Ovary (tissue), 10 donors: ENCODE measurements at places on chromosomes 7 and 10. TPM values are rescaled to one million over a fixed set of nuclear protein-coding genes. Genes with fewer than 3 reads are reported as not detected.
A peak's percentile ranks its signal among the peaks of the same experiment; 100 is the strongest.

SHLD2 gene
- total RNA-seq, result 26.8 TPM

KEL gene
- 2.5 TPM for total RNA-seq

COMTD1 gene
- total RNA-seq, result 18.0 TPM

NODAL gene
- total RNA-seq, result not detected

DNA sequence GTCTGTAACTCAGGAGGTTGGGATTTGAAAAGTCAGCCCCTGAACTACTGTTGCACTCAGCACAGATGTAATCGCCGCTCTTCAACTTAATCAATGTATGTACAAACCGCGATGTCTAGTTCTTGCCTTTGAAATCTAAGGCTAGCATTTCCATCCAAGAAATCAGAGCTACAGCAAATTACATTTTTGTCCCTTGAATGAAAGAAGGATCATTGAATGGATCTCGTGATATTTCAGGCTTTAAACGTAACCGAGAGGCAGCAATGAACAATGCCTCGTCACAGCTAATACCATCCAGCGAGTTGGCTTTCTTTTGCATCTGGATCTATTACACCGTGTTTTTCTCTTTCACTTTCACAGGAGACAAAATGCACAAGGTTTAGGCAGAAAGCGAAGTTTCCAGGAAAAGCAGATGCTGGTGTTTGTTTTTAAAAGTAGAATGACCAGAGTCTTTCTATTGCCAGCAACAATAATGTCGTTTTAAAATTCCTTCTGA is 5.5 kb downstream of the SKIDA1 start:
- H3K27me3 ChIP-seq, result no peaks in the 10 kb centered on the region
- peak overlapping the region; percentile 90 for H3K27ac ChIP-seq
- no peak for DNase-seq
- H3K4me1 ChIP-seq, result peaks cover 7% of the 10 kb centered on the region
- H3K36me3 ChIP-seq, result no peaks in the 10 kb centered on the region

GRCh38 chr7:78852951-78853350 is 600.5 kb downstream of the MAGI2 start:
- peaks cover 2% of the 10 kb centered on the region for H3K4me1 ChIP-seq
- no peaks in the 10 kb centered on the region for H3K27me3 ChIP-seq
- H3K36me3 ChIP-seq, result no peaks in the 10 kb centered on the region
- H3K27ac ChIP-seq, result no peak overlapping the region
- no peak for DNase-seq
- H3K4me3 ChIP-seq, result no peak overlapping the region

- H3K27ac ChIP-seq, result no peak overlapping the region
- H3K27me3 ChIP-seq, result no peaks in the 10 kb centered on the region
- H3K36me3 ChIP-seq, result no peaks in the 10 kb centered on the region
- no peaks in the 10 kb centered on the region for H3K4me1 ChIP-seq
- no peak for DNase-seq
These were observed 187.4 kb downstream of the CYP26A1 start for GRCh38 chr10:93261089-93261488.

- DNase-seq, result no peak
- H3K36me3 ChIP-seq, result no peaks in the 10 kb centered on the region
- H3K4me1 ChIP-seq, result no peaks in the 10 kb centered on the region
- no peak overlapping the region for H3K27ac ChIP-seq
- no peak overlapping the region for H3K4me3 ChIP-seq
- H3K27me3 ChIP-seq, result no peaks in the 10 kb centered on the region
These were observed 19.0 kb upstream of the CPN1 start for GRCh38 chr10:100100651-100101184.

DNA sequence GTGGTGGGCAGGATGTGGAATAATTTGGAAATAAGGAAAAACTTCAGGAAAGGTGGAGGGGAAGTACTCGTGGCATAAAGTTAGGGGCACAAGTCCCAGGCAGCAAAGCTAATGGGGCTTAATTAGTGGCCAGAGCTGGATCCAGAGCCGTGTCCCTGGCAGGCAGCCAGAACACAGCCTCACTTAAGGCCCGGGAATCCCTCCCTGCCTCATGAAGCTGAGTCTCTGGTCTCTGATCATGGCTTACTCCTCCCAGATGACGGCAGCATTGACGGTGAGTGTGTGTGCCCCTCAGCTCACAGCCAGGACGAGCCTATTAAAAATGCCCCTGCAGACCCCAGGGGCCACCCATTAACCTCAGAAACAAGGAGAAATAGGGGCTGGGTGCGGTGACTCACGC is 48.2 kb upstream of the NPTX2 start:
- no peaks in the 10 kb centered on the region for H3K36me3 ChIP-seq
- DNase-seq, result no peak
- H3K27me3 ChIP-seq, result no peaks in the 10 kb centered on the region
- no peak overlapping the region for H3K4me3 ChIP-seq

GRCh38 chr7:70554646-70555045 is 577.3 kb upstream of the GALNT17 start:
- no peaks in the 10 kb centered on the region for H3K27me3 ChIP-seq
- no peak overlapping the region for H3K27ac ChIP-seq
- no peaks in the 10 kb centered on the region for H3K36me3 ChIP-seq
- H3K4me1 ChIP-seq, result no peaks in the 10 kb centered on the region

- H3K27ac ChIP-seq, result peak overlapping the region; percentile 34
- H3K27me3 ChIP-seq, result no peaks in the 10 kb centered on the region
- H3K4me1 ChIP-seq, result peaks cover 8% of the 10 kb centered on the region
- H3K4me3 ChIP-seq, result no peak overlapping the region
- DNase-seq, result peak; percentile 64
These were observed 11.5 kb upstream of the GPER1 start for GRCh38 chr7:1076184-1077072.

DNA sequence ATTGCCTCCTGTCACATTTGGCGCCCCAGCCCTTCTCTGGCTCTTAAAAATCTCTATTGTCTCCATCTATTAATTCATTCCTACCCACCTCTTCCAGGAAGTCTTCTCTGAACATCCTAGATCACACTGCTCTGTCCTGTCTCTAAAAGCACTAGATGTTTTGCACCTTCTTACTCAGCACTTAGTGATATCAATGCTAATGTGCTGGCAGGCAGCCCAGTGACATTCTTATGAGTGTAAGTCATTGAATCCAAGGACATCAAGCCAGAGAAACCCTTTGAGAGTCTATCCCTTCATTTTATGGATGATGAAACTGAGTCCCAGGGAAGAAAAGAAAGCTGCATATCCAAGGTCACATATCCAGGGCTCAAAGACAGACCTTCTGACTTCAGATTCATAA is 48.3 kb upstream of the PAX2 start:
- no peak overlapping the region for H3K4me3 ChIP-seq
- H3K4me1 ChIP-seq, result no peaks in the 10 kb centered on the region
- no peak overlapping the region for H3K27ac ChIP-seq
- H3K27me3 ChIP-seq, result no peaks in the 10 kb centered on the region

GRCh38 chr7:277228-277627 is 12.7 kb upstream of the FOXL3 start:
- H3K36me3 ChIP-seq, result no peaks in the 10 kb centered on the region
- H3K4me3 ChIP-seq, result no peak overlapping the region
- H3K4me1 ChIP-seq, result no peaks in the 10 kb centered on the region
- no peak for DNase-seq

GRCh38 chr7:44735403-44736165 is 13.1 kb upstream of the ZMIZ2 start:
- no peak for DNase-seq
- no peak overlapping the region for H3K4me3 ChIP-seq
- no peaks in the 10 kb centered on the region for H3K4me1 ChIP-seq
- H3K36me3 ChIP-seq, result no peaks in the 10 kb centered on the region
- H3K27me3 ChIP-seq, result no peaks in the 10 kb centered on the region

DNA sequence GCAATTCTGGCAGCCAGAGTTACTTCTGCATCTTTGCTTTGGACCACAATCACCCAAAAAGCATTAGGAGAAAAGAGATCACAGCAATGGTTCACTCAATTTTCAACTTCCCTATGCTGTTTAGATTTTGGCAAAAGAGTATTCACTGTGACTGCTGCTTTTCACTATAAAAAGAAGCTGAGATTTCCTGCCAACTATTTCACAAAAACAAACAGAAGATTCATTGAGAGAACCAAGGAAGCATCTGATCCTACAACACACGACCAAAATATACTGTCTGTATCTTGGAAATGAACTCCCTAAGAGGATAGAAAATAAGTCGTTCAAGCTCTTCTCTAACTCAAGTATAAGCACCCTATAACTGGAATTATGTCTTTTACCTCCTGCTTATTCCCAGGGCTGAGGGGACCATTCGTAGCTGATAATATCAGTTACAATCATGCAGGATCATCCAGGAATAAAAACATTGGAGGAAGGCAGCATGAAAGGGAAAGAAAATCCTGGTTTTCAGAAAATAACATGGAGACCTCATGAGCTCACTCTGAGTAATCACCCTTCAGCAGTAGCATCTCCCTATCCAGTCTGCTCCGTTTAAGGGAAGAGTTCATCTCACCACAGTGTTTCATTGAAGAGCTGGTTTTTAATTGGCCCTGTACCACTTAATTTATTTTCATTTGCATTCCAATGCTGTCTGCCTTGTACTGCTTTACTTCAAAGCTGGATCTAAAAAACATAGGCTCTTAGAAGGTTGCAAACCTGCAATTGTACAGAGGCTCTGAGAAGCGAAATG is 256.2 kb downstream of the PAXIP1 start:
- H3K4me3 ChIP-seq, result no peak overlapping the region
- no peaks in the 10 kb centered on the region for H3K4me1 ChIP-seq
- no peak overlapping the region for H3K27ac ChIP-seq
- DNase-seq, result no peak
- H3K36me3 ChIP-seq, result no peaks in the 10 kb centered on the region

GRCh38 chr10:13707156-13707881 is 120.6 kb downstream of the PRPF18 start:
- H3K4me1 ChIP-seq, result peaks cover 8% of the 10 kb centered on the region
- peak overlapping the region; percentile 54 for H3K4me3 ChIP-seq
- no peaks in the 10 kb centered on the region for H3K36me3 ChIP-seq
- peak; percentile 79 for DNase-seq

DNA sequence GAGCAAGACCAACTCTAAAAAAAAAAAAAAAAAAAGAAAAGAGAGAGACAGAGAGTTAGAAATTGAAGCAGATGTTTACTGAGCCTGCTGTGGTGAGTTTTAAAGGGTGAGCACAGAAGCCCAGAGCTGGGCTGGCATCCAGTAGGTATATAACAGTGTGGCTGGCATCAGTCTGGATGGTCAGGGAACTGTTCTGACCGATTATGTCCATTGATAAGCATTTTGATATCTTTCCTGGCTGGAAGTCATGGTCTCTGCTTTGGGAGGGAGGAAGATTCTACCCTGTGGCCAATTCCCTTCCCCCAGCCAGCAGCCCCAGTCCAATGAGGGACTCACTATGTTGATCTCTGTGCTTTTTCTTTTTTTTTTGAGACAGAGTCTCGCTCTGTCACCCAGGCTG is 65.2 kb upstream of the PODXL start:
- no peak overlapping the region for H3K4me3 ChIP-seq
- no peaks in the 10 kb centered on the region for H3K4me1 ChIP-seq
- no peaks in the 10 kb centered on the region for H3K36me3 ChIP-seq
- no peaks in the 10 kb centered on the region for H3K27me3 ChIP-seq
- DNase-seq, result no peak

DNA sequence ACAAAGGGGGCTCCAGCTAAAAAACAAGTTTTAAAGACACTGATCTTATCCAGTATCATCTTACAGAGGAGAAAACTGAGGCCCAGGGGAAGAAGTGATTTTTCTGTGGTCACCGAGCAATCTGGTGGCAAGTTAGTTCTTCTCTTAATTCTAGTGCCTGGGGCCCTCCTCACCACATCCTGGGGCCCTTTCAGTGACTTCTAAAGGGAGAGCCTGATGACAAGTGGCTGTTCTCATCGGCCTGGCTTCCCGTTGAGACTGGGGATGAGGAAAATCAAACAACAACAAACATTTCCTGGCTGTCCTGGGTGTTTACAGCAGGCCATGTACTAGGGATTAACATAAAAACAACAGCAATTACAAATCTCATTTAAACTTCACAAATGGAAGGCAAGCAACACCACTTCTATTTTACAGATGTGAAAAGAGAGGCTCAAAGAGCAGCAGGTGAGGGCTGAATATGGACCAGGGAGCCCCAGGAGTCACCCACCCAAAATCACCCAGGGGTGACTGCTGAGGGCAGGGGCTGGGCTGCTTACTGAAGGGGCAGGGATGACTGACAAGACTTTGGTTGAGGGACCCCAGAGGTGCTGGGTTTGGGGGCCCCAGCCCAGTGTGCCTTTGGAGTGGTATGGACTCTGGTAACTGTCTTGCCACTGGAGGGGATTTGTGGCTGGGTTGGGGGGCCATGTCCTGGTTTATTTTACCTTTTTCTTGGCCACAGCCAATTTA is 24.7 kb upstream of the MTPAP start:
- DNase-seq, result no peak
- H3K27ac ChIP-seq, result no peak overlapping the region
- no peaks in the 10 kb centered on the region for H3K36me3 ChIP-seq
- H3K27me3 ChIP-seq, result no peaks in the 10 kb centered on the region
- no peaks in the 10 kb centered on the region for H3K4me1 ChIP-seq
- no peak overlapping the region for H3K4me3 ChIP-seq

DNA sequence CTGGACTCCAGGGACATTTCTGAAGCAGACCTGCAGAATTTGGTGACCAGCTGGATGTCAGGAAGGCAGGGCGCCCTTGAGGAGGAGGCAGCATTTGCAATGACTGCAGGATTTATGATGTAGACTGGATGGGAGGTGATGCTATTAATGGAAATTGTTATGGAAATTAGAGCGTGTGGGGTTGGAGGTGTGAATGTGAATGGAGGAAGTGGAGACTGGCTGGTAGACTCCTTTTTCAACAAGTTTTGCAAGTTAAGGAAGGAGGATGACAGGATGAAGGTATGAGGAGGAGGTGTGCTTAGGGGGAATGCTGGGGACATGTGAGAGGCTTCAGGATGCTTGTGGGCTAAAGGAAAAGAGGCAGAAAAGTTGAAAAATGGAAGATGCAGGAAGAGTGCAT is 137.0 kb downstream of the TMEM178B start:
- H3K27me3 ChIP-seq, result no peaks in the 10 kb centered on the region
- H3K27ac ChIP-seq, result no peak overlapping the region
- DNase-seq, result no peak
- no peaks in the 10 kb centered on the region for H3K4me1 ChIP-seq

GRCh38 chr10:15990535-15991129 is 130.3 kb upstream of the MINDY3 start:
- H3K27me3 ChIP-seq, result no peaks in the 10 kb centered on the region
- H3K4me1 ChIP-seq, result no peaks in the 10 kb centered on the region
- no peak overlapping the region for H3K27ac ChIP-seq
- no peaks in the 10 kb centered on the region for H3K36me3 ChIP-seq
- H3K4me3 ChIP-seq, result no peak overlapping the region

DNA sequence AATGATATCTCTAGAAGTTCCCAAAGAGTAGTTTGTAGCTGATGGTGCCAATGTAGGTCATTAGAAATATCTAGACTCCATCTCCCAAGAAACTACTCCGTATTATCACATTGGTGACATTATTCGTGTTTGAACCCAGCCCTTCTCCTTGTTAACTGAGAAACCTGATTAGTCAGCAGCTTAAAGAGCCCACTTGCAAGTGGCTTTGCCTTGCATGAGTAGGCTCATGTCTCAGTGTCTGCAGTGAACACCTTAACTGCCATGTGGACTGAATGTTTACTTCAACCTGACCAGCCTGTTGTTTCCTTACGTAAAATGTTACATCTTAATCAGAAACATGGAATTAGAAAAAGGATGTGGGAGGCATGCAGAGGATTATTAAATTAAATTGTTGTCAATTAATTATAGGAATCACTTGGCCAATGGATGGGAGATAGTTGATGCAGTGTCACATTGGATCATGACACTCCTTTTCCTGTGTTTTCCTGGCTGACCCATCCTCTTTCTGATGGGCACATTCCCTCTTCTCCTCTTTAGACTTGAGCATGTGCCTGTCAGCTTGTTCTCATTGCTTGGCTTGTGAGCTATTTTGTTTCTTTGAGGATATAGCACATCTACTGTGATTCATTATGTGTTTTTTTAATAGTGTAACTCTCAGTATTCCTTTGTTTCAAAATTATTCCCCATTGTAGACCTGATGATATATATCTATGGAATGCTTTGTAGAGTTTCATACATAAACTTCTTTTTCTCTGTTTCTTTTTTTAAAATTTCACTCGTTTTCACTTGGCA is 18.0 kb downstream of the STARD3NL start:
- DNase-seq, result no peak
- no peaks in the 10 kb centered on the region for H3K36me3 ChIP-seq
- no peak overlapping the region for H3K4me3 ChIP-seq
